ENCODE measurements at places on chromosomes 1 and 21. TPM values are rescaled to one million over a fixed set of nuclear protein-coding genes. Genes with fewer than 3 reads are reported as not detected.
A peak's percentile ranks its signal among the peaks of the same experiment; 100 is the strongest.

- no peak for DNase-seq
Observed at GRCh38 chr21:45615145-45615711, 28.3 kb upstream of the PCBP3 start.

OR2T33 gene
- total RNA-seq: not detected

GRCh38 chr1:43711049-43711448 is 3.7 kb downstream of the ST3GAL3 start:
- no peak for DNase-seq

- DNase-seq: no peak
Observed at GRCh38 chr1:98962156-98962555, 42.5 kb downstream of the PLPPR5 start.

DNA sequence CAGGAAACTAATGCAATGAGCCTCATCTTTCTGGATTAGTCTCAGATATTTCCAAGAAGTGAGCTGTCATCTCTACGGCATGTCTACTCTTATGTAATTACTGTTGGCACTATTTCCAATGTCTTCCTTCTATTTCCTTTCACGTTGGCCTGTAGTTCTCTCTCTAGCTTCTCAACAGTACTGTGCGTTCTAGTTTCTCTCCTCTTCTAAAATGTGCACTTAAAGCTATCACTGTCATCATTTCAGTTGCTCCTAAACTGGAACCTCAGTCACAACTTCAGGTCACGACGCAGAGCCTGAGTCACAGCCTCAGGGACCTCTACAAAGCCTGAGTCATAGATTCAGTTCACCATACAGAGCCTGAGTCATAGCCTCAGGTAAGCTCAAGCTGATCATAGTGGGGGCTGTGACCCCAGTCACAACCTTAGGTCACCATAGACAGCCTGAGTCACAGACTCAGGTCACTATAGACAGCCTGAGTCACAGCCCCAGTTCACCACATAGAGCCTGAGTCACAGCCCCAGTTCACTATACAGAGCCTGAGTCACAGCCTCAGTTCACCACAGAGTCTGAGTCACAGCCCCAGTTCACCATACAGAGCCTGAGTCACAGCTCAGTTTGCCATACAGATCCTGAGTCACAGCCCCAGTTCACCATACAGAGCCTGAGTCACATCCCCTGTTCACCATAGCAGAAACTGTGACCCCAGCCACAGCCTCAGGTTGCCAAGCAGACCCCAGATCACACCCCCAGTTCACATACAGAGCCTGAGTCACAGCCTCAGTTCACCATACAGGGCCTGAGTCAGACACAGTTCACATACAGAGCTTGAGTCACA is 13.0 kb downstream of the WNT9A start:
- DNase-seq: peak; percentile 72

- DNase-seq: peak; percentile 32
Observed at GRCh38 chr1:108560874-108561459, 1.1 kb downstream of the EEIG2 start.

- DNase-seq: no peak
Observed at GRCh38 chr1:192402571-192402970, 85.8 kb downstream of the RGS21 start.

GRCh38 chr1:159802111-159802510 is at the start of gene FCRL6:
Gene FCRL6 (plus strand): TSS chr1:159802360. CDS start chr1:159802425, 65 bp downstream.
- DNase-seq: no peak

GRCh38 chr21:45747233-45747766 is 103.8 kb downstream of the PCBP3 start:
- DNase-seq: no peak

RGS5 gene
- 117 TPM for total RNA-seq

DNA sequence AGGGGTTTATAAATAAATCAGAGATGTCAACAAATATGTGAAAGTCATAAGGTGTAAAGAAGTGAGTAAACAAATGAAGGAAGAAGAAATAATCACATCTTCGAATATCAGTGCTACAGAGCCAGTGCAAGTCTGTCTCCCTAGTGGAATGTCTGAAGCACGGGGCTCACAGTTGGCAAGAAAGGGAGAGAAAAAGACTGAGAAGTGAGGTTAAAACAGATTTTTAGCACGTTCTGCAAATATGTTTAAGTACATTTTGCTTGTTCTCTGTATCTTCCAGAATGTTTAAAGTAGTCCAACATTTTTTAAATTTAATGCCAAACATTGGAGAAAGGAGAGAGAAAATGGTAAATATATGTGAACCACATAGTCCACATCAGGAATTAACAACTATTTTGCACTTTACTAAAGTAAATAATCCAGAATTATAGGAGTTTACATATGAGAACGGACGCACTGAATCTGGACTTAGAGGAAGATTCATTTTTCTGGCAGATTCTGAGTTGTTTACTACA is 682.4 kb downstream of the LTN1 start:
- DNase-seq: no peak

GRCh38 chr1:19344372-19344810 is 32.3 kb downstream of the SLC66A1 start:
- peak; percentile 82 for DNase-seq

AKR1A1 gene
- 69.6 TPM for total RNA-seq

DNA sequence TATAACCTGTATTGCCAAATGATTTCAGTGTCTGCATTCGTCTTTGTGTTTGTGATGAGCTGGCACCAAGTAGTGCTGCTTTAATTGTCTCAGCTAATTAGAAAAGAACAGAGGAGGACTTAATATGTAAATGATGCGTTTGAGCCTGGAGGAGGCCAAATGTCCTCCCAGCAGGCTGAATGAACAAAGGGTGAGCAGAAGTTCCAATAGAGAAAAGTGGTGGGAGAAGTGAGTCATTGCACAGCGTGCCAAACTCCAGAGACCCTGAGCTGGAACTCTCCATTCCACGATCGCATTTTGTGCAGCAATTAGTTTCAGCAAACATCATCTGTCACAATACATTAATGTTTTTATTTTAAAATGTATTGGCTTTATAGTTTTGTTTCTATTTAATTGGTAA is 17.9 kb downstream of the ETV3L start:
- no peak for DNase-seq

DNA sequence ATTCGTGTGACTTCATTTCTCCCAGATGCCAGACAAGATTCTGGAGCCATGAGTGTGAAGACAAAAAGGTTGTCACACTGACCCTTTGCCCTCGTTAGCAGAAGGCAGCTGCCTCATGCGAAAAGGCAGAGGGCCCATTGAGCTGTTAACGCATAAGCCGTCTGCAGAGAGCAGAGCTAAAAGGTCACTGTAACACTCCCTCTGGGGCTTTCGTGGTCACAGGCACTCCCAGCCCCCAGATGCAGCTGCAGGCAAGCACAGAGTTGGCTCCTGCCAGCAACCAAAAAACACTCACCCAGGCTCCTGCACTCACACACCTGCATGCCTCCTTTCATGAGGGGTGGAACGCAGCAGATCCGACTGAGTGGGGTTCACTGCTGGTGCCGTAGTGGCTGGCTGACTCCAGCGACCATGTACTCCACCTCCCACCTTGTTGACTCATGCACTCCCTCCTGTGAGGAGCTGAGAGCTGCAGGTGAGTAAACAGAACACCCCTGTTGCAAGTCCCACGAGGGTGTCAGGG is 287.5 kb downstream of the SMYD3 start:
- DNase-seq: no peak

JUN gene
- 93.8 TPM for total RNA-seq

ZYG11A gene
- total RNA-seq: 0.13 TPM

- DNase-seq: no peak
Observed at GRCh38 chr1:218546314-218546713, 201.2 kb downstream of the TGFB2 start.

DNA sequence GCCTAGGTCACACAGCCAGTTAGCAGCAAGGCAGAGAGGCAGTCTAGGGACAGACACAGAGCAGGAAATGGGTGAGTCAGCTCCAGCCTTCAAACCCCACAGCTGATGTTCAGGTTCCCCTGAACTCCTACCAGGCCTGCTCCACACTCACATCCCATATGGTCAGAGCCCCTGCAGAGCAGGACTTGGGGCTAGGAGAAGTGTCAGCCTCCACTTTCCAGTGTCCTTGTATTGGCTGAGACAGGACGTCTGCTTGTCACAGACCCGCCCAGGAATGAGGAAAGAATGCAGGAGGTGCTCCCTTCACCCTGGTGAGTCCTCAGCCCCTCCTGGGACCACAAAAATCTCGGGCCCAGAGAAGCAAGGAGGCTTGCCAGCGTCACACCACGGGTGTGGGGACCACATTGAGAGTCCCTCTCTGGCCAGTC is 92.5 kb downstream of the LACTBL1 start:
- DNase-seq: no peak

KCNJ9 gene
- total RNA-seq: not detected

TENT5C gene
- 11.9 TPM for total RNA-seq

DNAJC6 gene
- 1.3 TPM for total RNA-seq

DNA sequence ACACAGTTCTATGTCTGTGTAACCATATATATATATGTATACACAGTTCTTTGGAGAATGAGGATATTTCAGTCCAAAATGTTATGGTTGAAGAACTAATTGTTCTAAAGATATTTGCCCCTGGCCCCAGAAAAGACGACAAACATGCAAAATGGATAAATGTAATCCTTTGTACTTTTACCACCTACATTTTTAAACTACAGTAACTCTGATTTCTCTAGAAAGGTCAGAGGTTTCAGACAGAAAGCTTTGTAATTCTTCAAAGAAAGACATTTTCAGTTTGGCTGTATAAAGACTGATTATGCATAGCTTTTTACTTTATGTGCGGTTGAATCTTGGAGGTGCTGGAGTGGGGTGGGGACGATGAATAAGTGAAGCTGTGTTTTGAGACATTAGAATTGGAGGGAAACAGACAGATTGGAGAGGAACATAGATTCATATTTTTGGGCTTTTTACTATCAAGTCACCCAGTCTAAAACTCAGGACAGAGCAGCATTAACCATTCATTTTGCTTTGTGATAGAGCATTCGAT is 16.6 kb downstream of the NFIA start:
- no peak for DNase-seq

- no peak for DNase-seq
Observed at GRCh38 chr1:233909195-233909594, 4.7 kb downstream of the SLC35F3 start.

- DNase-seq: no peak
Observed at GRCh38 chr1:61436016-61436415, 288.9 kb downstream of the TM2D1 start.

LHX8 gene
- total RNA-seq: not detected

DNA sequence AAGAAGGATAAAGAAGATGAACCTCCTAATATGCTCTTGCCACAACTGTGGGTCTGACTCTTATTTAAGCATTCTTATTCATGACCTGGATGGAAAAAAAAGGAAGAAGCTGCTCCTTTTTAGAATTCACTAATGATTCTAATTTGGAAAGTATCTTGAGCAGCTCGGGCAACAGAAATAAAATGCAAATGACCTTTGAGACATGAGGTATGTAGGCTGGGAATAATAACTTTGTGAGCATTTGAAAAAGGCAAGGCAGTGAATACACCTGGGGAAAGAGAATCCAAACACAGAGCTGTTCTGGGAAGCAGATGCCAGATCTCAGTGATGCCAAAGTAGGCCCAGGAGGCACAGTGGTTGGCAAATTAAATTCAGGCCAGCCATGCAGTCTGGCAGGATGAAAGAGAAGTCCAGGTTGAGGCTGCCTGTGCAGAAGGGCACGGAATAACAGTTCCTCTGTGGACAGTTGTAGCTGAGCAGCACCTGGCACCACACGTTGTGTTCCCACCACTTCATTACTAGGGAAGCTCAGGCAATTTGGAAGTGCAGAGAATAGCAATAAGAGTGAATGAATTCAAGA is 320.8 kb upstream of the ST6GALNAC5 start:
- no peak for DNase-seq

- no peak for DNase-seq
Observed at GRCh38 chr1:205879974-205880373, 30.0 kb upstream of the PM20D1 start.

DNA sequence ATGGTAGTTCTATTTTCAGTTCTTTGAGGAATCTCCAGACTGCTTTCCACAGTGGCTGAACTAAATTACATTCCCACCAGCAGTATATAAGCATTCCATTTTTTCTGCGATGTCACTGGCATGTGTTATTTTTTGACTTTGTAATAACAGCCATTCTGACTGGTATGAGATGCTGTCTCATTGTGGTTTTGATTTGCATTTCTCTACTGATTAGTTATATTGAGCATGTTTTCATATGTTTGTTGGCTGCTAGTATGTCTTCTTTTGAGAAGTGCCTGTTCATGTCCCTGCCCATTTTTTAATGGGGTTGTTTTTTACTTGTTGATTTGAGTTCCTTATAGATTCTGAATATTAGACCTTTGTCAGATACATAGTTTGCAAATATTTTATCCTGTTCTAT is 87.9 kb downstream of the RPS6KC1 start:
- DNase-seq: no peak

DNA sequence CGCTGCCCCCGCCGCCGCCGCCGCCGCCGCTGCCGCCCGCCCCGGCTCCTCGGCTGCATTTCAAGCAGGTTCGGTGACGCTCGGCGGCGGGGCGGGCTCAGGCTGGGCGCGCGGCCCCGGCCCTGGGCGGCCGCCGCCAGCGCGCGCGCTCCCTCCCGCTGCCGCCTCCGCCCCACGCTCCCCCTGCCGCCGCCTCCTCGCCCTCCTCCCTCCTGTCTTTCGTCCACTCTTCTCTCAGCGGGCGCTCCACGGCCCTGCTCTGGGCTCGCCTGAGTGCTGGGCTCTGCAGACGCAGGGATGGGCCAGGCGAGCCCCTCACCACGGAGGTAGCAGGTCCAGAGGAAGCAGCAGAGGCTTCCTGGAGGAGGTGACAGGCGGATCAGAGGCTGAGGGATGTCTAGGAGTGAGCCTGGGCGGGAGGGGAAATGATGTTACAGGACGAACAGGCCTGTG is at the start of gene LRP8:
Gene LRP8 (minus strand): TSS at position 62 of the 453 bp plus-strand sequence. CDS start 158 bp downstream, outside the sequence.
- peak; percentile 81 for DNase-seq

FCRLB gene
- 0.44 TPM for total RNA-seq

PLA2G2D gene
- not detected for total RNA-seq

GRCh38 chr1:26537951-26538352 is 8.4 kb downstream of the RPS6KA1 start:
- DNase-seq: no peak
